Effector memory CD8-positive, alpha-beta T cell (primary cell): ENCODE measurements at places on chromosomes 4 and X.

- H3K27ac ChIP-seq = no peak overlapping the region
- no peaks in the 10 kb centered on the region for H3K27me3 ChIP-seq
- peaks cover 44% of the 10 kb centered on the region for H3K4me1 ChIP-seq
- H3K4me3 ChIP-seq = peak overlapping the region; percentile 86
- H3K36me3 ChIP-seq = peaks cover 11% of the 10 kb centered on the region
These were observed 66.0 kb downstream of the RHOH start for GRCh38 chr4:40262861-40263260.

DNA sequence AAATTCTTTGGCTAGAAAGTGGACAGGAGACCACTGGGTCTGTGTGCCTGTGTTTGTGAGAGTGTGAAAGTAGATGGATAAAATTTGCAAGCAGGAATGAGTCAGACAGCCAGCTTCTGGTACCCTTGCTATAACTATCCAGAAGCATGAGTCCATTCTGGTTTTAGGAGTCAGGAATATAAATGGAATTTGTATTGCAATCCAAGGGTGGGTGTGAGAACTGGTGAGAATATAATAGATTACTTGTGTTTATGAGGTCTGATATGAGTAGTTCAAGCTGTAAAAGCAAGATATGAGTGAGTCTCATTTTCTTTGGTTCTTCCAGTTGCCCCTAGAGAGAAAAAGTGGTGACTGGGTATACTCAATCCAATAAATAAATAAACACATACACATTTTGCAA is 212.7 kb upstream of the TAPT1 start:
- no peak overlapping the region for H3K27ac ChIP-seq
- no peak for DNase-seq
- H3K27me3 ChIP-seq = peaks cover 8% of the 10 kb centered on the region
- no peak overlapping the region for H3K4me3 ChIP-seq
- no peaks in the 10 kb centered on the region for H3K36me3 ChIP-seq

DNA sequence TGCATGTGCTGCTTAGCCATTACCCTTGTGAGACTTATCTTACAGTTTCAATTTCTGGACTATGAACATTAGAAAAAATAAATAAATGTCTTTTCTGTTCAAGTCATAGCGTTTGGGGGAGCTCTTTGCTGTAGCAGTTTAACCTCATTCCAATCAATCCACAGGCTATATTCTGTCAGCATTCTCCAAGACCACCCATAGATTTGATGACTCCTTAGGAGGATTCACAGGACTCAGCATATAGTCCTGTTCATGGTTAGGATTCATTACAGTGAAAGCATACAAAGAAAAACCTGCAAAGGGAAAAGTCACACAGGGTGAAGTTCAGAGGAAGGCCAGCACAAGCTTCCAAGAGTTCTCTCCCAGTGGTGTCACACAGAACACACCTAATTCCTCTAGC is 180.5 kb downstream of the ADAMTS3 start:
- no peaks in the 10 kb centered on the region for H3K4me1 ChIP-seq
- H3K27ac ChIP-seq = no peak overlapping the region
- no peaks in the 10 kb centered on the region for H3K27me3 ChIP-seq

DNA sequence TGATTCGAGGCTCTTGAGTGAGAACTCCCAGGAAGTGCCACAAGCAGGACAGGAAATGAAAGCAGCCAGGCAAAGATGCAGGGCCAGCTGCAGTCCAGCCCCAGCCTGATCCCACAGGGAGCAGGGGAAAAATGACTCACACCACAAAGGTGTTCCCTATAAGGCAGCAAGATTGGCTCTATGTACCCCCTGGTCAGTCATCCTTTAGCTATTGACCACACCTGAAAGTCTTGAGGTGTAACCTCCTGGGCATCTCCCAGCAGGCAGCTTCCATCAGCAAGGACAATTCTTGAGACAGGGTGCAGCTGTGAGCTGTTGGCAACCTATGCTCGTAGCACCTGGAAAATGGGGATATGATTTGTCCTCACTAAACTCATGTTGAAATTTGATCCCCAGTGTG is 27.9 kb upstream of the EXOC1L start:
- no peaks in the 10 kb centered on the region for H3K36me3 ChIP-seq
- no peak overlapping the region for H3K27ac ChIP-seq
- peaks cover 2% of the 10 kb centered on the region for H3K4me1 ChIP-seq

DNA sequence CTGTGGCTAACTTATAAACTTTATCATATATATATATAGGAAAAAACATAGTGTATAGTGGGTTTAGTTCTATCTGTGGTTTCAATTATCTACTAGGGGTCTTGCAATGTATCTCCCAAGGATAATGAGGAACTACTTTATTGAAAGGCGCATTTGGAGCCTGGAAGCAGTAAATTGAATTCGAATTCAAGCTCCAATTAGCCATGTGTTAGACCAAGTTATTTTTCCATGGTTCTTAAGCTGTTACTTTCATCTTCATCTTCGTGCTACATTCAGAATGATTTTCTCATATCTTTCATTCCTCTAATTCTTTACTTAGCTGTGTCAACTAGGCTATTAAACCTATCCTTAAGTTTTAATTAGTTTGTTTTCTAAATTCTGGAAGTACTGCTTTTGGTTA is 27.2 kb upstream of the MANBA start:
- H3K36me3 ChIP-seq = peaks cover 46% of the 10 kb centered on the region
- no peak for DNase-seq
- H3K4me1 ChIP-seq = peaks cover 6% of the 10 kb centered on the region
- H3K27ac ChIP-seq = no peak overlapping the region

GRCh38 chr4:89949782-89950387 is 55.2 kb downstream of the MMRN1 start:
- H3K36me3 ChIP-seq = no peaks in the 10 kb centered on the region
- no peak for DNase-seq
- H3K27ac ChIP-seq = no peak overlapping the region
- no peaks in the 10 kb centered on the region for H3K4me1 ChIP-seq
- no peak overlapping the region for H3K4me3 ChIP-seq

DNA sequence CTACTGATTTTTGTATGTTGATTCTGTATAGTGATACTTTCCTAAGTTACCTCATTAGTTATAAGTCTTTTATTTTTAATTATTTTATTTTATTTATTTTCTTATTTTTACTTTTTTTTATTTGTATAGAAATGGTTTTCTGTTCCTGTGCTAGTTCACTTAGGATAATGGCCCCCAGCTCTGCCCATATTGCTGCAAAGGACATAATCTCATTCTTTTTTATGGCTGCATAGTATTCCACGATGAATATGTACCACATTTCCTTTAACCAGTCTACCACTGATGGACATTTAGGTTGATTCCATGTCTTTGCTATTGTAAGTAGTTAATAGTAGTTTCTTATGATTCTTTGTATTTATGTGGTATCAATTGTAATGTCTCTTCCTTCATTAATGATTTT is 31.5 kb upstream of the GK2 start:
- H3K27me3 ChIP-seq = no peaks in the 10 kb centered on the region
- H3K4me1 ChIP-seq = no peaks in the 10 kb centered on the region
- no peak overlapping the region for H3K27ac ChIP-seq
- no peak for DNase-seq
- no peaks in the 10 kb centered on the region for H3K36me3 ChIP-seq

DNA sequence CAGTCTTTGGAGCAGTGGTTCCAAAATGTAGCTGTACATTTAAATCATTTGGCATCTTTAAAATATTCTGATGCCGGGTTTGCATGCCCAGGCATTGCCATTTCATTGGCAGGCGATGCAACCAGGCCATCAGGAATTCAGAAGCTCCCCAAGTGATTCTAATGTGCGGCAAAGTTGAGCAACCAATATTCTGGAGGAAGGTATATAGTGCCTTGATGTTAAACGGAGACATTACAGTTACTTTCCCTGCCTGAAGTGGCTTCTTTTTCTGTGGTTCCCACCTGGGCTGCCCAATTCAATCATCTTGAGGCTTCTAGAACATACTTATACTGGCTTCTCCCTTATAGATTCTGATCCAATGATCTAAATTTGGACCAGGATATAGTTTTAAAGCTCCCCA is 68.7 kb upstream of the PGM2 start:
- no peak overlapping the region for H3K4me3 ChIP-seq
- no peak for DNase-seq
- no peak overlapping the region for H3K27ac ChIP-seq
- peaks cover 24% of the 10 kb centered on the region for H3K27me3 ChIP-seq
- peaks cover 3% of the 10 kb centered on the region for H3K4me1 ChIP-seq
- H3K36me3 ChIP-seq = no peaks in the 10 kb centered on the region

DNA sequence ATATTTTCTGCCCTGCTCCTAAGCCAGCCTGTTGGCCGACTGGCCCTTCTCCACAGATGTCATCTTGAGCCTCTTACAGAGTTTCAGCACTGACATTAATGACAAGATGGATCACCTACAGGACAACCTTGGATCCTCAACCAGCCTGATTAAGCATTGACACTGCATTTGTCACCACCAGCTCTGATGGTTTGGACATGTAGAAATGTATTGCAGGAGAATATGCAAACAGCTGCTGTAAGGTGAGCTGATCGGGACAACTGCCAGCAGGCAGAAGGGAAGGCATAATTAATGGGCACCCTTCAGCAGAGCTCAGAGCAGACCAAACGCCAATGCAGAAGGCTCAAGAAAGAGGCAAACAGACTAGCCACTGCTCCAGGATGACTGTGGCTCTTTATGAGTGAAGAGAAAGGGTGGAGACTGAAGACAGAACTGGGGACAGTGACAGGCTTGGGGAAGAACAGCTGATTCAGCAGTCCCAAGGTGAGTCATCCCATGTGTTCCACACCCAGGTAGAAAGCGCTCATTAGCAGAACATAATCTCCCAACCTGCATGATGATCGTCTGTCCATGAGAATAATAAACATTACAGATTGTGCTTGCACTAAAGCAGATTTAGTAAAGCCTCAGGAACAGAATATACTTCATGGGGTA is 6.7 kb downstream of the CORIN start:
- no peaks in the 10 kb centered on the region for H3K27me3 ChIP-seq
- no peak overlapping the region for H3K27ac ChIP-seq
- no peak overlapping the region for H3K4me3 ChIP-seq
- peaks cover 18% of the 10 kb centered on the region for H3K4me1 ChIP-seq

DNA sequence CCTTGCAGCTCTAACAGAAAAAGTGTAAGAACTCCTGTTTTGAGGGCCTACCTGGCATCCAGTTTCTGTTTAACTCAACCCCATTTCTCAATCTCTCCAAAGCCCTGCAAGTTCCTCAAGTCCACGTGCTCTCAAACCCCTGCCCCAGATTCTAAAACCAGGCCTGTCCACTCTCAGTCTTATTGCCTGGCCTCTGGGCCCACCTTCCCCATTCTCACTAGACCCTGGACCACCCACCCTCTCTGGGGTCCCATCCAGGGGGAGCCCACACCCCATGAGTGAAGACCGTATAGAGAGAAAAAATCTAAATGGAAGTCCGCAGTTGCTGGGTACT is 58.3 kb downstream of the TLR10 start:
- peaks cover 12% of the 10 kb centered on the region for H3K4me1 ChIP-seq
- no peak for DNase-seq
- H3K27ac ChIP-seq = peak overlapping the region; percentile 13

DNA sequence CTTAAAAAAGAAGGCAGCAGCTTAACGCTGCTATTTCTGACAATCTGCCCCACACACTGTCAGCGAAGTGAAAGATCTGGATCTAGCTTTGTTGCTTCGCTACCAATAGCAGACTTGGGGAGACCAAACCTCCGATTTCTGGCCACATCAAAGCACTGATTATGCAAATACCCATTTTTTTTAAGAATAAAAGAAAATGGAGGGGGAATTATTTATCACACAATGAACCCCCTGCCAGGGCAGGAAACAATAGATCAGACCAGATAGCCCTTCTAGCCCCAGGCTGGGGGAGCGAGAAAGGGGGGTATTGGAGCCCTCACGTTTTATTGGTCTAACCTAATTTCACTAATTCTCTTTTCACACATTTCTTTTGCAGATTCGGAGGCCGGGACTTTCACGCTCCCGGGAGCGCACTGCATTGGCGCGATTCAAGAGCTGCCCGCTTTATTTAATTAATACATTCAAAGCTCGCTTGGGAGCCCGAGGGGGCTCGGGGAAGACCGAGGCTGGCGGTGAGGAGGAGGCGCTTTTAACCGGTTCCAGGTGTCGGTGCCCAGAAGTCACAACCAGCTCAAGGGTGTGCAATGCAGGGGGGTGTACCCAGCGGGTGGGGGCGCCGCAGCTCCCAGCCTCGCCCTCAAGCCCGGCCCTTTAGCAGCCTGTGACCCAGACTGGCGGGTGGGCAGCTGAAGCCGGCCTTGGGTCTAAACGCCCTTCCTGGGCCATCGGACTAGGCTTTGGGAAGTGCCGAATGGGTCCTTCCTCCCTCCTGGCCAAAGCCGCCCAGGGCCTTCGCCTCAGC is 5.5 kb downstream of the NEUROG2 start:
- no peak overlapping the region for H3K27ac ChIP-seq
- H3K4me1 ChIP-seq = peaks cover 23% of the 10 kb centered on the region
- peak overlapping the region; percentile 54 for H3K4me3 ChIP-seq

DNA sequence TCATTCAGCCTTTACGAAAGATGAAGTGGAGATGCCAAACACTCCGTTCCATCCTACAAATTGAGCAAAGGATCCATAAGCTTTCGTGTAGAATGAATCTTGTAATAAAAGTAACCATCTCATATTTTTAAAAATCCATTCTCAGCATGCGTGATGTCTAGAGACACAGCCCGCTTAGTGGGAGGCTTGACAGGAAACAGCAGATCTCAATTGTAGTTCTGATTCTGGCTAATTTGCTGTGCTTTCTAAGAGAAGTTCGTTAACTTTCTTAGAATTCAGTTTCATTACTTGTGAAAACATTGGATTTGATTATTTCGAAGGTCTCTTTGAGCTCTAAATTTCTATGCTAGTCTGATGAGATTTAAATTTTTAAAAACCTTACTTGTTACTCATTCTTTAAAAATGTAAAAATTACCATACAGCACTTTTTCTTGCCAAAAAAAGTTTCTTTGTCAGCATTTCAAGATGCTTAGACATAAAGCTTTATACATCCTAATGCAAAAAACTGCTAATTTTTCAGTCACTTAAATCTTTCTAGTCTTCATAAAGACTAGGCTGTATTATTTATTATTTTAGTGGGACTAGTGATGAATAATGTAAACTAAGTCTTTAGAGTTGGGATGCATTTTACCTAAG is 66.9 kb upstream of the NEIL3 start:
- no peak for DNase-seq
- H3K27me3 ChIP-seq = peaks cover 16% of the 10 kb centered on the region
- no peak overlapping the region for H3K4me3 ChIP-seq
- H3K27ac ChIP-seq = no peak overlapping the region

DNA sequence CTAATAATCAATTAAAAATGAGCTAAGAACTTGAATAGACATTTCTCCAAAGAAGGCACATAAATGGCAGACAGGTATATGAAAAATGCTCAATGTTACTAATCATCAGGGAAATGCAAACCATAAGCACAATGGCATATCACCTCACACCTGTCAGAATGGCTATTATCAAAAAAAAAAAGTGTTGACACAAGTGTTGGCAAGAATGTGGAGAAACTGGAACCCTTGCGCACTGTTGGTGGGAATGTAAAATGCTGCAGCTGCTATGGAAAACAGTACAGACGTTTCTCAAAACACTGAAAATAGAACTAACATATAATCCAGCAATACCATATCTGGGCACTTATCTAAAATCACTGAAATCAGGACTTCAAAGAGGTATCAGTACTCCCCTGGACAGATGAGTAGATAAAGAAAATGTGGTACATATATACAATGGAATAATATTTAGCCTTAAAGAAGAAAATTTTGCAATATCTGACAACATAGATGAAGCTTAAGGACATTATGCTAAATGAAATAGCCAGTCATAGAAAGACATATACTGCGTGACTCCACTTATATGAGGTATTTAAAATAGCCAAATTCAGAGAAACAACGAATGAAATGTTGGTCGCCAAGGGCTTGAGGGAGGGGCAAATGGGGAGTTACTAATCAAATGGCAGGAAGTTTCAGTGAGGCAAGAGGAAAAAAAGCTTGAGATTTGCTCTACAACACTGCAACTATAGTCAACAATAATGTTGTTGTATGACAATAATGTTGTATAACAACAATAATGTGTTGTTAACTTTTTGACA is 175.5 kb downstream of the WDFY3 start:
- no peak overlapping the region for H3K4me3 ChIP-seq
- no peak overlapping the region for H3K27ac ChIP-seq
- DNase-seq = no peak
- H3K4me1 ChIP-seq = no peaks in the 10 kb centered on the region
